A549 (cell line): ENCODE measurements at places on chromosomes 12 and 14.

GRCh38 chr12:124786061-124786964, 77.4 kb downstream of the SCARB1 start:
- DNase-seq, result peak; percentile 46

- DNase-seq, result no peak
Measured at GRCh38 chr12:107355004-107355565, 261.7 kb upstream of the CRY1 start.

DNA sequence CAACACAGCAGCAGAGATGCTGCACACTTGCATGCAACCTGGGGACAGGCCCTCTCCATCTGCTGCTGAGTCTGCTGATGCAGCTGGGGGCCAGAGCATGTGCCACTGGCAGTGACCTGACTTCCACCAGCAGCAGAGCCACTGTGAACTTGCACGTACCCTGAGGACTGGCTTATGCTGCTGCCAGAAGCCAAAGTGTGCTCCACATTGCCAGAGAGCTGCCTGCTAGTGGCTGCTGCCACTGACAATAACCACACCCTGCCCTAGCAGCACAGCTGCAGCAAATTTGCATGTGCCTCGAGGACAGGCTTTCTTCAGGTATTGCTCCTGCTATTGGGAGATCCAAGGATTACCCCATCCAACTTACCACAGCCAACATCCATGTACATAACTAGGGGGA, 4.5 kb upstream of the PRR4 start:
- no peak for DNase-seq

DNA sequence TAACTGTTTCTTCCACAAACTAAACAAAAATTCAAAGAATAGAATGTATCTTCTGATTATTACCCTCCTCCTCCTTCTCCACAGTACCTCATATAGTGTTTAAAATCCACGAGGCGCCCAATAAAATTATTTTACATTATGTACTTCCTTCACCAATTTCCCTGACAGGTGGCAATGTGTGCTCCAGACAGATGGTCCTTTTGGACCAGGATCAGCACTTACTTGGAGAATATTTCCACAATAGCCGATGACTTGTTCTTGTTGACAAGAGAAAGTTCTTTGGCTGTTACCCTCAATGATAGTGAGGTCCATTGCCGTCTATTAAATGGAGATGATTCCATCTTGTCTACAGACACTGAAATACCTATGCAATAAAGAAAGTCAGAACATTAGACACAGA, 34.9 kb downstream of the LIMA1 start:
- no peak for DNase-seq

- no peak for DNase-seq
Measured at GRCh38 chr12:2161473-2161872, 108.7 kb downstream of the CACNA1C start.

DNA sequence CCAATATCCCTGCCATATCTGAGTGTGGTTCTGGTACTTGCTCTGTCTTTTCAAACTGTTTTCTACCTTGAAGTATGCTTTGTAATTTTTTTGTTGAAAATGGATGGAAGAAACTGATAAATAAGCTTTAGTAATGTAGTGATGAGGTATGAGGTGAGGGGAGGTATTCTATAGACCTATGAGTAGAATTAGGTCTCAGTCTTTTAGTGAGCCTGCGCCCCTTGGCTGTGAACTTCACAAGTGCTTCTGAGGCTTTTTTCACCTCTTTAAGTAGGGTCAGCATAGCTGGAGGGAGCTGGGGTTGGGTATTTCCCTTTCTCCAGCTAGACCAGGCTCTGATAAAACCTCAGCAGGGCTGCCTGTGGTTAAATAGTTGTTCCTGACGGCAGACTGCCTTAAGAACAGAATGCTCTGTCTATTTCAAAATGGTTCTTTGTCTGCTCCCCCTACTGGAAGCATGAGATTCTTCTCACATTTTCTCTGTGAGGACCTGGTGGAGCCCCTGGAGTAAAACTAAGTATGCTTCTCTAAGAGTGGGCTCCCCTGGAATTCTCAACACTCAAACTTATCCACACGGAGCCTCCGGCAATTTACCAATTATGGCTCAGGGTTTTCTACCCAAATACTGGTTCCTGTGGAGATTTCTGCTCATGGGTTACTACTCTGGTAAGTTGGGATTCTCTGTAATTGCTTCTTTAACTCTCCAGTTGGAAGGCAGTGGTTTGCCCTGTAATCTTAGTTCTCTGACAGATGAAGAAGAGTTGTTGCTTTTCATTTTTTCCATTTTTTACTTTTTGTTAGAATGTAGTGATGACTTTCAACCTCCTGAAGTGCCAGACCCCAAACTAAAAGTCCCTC, 13.1 kb downstream of the KRT5 start:
- DNase-seq, result peak; percentile 61

DNA sequence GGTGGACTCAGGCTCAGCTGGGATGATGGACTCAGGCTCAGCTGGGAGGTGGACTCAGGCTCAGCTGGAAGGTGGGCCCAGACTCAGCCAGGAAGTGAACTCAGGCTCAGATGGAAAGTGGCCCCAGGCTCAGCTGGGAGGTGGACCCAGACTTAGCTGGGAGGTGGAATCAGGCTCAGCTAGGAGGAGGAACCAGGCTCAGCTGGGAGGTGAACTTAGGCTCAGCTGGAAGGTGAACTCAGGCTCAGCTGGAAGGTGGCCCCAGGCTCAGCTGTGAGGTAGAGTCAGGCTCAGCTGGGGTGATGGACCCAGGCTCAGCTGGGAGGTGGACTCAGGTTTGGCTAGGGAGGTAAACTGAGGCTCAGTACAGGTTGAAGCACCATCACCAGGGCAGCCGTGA, 21.8 kb upstream of the C14orf180 start:
- no peak for DNase-seq

GRCh38 chr12:95484524-95484923, 10.6 kb downstream of the METAP2 start:
- no peak for DNase-seq

DNA sequence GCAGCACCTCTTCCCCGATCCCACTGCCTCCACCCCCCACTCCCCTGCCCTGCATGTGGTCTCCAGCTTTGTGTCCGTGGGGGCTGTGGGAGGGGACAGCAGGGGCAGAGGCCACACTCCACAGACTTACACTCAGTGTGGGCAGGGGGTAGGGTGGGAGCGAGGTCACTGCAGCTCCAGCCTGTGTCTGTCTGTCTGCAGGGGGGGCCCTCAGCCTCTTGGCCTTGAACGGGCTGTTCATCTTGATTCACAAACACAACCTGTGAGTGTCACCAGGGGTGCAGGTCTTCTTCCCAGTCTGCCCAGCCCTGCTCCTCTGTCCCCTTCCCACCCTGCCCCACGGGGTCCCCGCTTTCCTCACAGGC, 6.5 kb downstream of the NOC4L start:
- no peak for DNase-seq

GRCh38 chr14:99217066-99217955, 54.7 kb downstream of the BCL11B start:
- no peak for DNase-seq

DNA sequence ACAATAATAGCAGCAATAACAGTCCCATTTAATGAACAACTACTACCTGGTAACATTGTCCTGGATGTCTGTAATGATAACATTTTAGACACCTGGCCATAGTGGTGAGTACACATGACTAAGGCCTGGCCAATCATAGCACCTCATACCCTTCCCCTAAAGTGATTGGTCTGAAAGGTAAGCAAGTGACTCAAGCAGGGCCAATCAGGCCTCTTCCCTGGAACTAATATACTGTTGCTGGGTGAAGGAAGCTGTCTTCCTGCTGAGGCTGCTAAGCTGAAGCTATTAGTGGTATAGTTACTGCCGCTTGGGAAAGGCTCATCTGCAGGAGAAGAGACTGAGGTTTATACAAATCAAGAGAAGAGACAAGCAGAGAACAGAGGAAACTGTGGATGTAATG, 18.7 kb upstream of the NOS1 start:
- DNase-seq, result no peak

DNA sequence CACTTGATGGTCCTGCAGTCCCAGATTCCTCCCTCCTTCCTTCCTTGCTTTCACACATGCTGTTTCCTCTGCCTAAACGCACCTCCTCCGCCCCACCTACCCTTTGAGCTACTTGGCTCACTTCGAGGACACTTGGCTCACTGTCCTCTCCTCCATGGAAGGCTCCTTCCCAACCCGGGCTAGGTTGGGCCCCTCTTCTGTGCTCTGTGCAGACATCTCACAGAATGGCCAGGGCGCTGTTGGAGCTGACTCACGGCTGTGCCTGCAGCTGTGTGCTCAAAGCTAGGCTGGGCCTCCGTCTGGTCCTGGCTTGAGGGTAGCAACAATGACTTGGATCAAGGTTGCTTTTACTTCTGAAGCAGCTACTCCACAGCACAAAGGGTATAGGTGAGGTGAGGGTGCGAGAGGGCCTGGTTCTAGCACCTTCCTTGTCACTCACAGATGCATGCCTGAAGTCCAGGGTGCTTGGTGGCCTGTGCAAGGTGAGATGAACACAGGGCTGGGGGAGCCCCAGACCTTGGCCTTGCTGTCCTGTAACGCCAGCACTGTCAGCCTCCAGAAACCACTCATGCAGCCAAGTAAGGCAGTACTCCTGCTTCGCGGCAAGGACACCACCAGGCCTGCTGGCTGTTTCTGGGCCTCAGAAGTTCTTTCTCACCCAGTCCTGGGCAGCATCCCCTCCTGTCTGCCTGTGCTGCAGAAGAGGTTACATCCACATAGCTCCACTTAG, 61.8 kb downstream of the GALNT16 start:
- DNase-seq, result no peak

GRCh38 chr12:114694436-114695304, 10.7 kb upstream of the TBX3 start:
- no peak for DNase-seq

GRCh38 chr14:67574156-67574555, 25.9 kb downstream of the PIGH start:
- no peak for DNase-seq

- DNase-seq, result no peak
Measured at GRCh38 chr14:26191671-26192070, 406.2 kb downstream of the NOVA1 start.

DNA sequence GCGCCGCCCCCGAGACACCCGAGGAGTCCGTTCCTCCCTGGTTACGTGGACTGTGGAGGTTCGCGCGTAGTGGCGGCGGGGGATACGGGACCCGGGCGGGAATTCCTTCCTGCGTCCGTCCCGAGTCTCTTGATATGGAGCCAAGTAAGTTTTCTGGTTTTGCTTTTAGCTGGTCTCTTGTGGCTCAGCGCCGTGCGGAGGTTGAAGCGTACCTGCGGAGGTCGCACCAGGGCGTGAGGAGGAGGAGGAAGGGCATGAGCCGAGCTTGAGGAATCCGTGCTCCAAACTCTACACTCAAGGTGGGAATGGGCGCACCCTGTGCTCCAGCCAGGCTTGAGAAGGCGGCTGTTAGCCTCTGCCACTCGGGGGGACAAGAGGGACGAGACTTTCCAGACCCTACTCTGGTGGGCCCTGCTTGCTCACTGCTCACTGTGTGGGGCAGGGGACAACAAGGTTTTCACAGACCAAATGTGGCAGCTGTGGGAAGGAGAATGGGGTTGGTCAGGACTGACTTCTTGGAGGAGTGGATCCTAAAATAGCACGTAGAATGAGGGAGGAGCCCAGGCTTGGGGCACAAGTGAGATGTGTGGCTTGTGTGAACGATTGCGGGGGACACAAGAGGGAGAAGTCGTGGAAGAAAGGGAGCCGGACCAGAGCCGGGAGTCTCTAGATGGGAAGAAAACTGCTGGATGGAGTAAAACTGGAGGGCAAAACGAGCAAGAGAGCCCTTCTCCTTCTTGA, 577 bp downstream of the ATG101 start:
- DNase-seq, result no peak

- DNase-seq, result no peak
Measured at GRCh38 chr12:93002293-93003054, 73.4 kb upstream of the EEA1 start.

DNA sequence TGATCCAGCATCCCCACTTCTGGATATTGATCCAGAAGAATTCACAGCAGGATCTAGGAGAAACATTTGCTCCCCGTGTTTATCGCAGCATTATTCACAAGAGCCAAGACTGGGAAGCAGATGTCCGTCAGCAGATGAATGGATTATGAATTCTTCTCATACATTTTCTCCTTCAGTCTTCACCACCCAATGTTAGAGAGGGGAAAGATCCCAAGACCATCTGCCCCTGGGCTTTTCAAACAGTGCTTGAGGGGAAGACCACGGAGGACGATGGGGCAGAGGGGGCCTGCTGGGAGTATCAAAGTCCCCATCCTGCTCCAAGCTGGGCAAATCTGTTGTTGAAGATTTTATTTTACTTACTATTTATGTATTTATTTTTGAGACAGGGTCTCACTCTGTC, 41.1 kb downstream of the SERPINA3 start:
- no peak for DNase-seq

- DNase-seq, result no peak
Measured at GRCh38 chr12:91335699-91336098, 153.1 kb upstream of the DCN start.

GRCh38 chr12:4137015-4137414, 136.5 kb upstream of the CCND2 start:
- no peak for DNase-seq

GRCh38 chr12:13250416-13250815, 53.9 kb downstream of the EMP1 start:
- peak; percentile 33 for DNase-seq

GRCh38 chr14:105087963-105088811, 23.0 kb upstream of the GPR132 start:
- DNase-seq, result peak; percentile 60

- no peak for DNase-seq
Measured at GRCh38 chr14:74423246-74423645, 2.8 kb downstream of the SYNDIG1L start.

- no peak for DNase-seq
Measured at GRCh38 chr14:52442166-52442565, 110.1 kb downstream of the TXNDC16 start.
